ENCODE measurements at places on chromosomes 13 and 19.

- DNase-seq: no peak
Observed at GRCh38 chr13:74661851-74662250, 527.6 kb upstream of the KLF12 start.

GRCh38 chr13:79659121-79659521 is 178.2 kb downstream of the NDFIP2 start:
- DNase-seq: no peak

GRCh38 chr19:31943191-31943661 is 402.2 kb upstream of the ZNF507 start:
- DNase-seq: no peak

DNA sequence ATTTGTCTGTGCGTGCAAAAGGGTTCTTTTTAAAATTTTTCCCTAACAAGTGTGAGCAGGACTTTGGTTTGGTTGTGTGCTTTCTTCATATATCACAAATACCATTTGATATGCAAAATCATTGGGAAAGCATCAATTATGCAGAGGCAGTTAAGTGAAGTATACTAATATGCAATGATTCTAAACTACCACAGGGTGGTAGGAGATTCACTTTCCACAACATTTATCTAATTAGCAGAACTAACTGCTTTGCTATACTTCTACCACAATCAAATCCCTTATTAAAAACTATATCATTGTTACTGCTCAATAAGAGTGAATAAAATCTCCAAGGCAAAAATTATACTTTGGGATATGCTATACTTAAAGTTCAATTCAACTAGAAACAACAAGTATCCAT is 2738.9 kb upstream of the PCDH20 start:
- DNase-seq: no peak

GRCh38 chr13:107960301-107960700 is 255.0 kb downstream of the LIG4 start:
- no peak for DNase-seq

DNA sequence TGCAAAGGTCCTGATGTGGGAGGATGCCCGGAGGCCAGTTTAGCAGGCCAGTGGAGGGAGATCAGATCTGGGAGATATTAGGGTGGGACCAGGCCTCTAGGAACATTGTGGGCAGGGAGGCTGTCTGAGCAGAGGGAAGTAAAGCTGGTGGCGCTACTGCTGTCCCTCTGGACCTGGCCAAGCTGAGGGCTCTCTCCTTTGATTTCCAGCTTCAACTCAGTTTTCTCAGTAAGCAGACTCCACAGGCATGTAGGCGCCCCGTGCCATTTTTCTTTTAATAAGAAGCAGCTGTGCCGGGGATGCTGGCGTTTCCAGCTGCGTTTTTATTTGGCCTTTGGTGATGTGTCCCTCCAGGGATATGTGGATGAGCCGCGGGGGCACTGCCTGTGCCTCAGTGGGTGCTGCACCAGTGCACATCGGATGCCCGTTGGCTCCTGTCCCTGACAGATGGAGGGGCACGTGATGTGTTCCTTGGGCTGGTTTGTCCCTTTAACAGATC is 6.7 kb downstream of the DNM2 start:
- no peak for DNase-seq

DNA sequence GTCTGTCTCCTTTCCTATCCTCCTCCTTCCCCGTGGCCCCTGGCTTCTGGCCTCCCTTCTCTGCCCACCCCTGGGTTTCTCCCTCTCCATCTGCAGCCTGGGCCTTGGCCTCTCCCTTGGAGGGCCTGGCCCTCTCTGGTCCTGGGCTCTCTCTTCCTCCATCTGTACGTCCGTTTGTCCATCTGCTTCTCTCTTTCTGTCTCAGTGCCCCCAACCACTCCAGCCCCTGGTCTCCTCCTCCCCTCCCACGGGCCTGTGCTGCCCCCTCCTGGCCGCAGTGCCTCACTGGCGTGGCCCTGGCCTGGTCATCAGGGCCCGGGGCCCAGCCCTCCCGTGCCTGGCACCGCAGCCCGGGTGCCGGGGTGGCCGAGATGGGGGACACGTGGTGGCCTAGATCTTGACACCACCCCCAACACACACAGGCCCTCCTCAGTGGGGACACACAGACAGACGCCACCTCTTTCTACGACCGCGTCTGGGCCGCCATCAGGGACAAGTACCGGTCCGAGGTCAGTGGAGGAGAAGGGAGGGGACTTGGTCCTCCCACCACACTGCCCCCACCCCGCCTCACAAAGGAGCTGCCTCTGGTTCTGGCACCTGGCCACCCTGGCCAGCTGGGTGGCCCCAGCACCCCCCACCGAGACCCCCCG is 11.3 kb downstream of the PRKCSH start:
- no peak for DNase-seq

DNA sequence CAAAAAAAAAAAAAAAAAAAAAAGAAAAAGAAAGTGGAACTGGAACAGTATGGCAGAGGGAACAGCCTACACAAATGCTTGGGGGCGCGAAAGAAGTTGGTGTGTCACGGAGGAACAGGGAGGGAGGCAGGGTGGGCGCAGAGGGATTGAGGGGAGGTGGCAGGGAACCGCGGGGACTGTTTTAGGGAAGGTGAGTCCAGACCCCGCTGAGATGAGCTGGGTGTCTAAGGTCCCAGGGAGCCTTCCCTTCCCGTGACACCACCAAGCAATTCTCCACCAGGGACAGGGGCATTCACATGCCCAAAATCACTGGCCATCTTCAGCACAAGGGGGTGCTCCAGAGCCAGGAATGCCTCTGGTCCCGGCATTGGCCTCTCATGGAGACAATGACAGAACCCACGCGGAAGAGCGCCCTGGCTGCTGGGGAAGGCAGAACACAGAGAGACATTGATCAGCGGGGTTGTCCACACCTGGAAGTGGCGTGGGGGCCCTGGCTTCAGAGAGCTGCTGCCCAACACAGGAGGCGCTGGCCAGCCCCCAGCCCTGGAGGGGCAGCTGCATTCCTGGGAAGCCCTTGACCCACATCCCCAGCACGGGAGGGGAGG is 6.9 kb downstream of the PEAK3 start:
- DNase-seq: no peak

- DNase-seq: no peak
Observed at GRCh38 chr19:7512400-7512851, 3.5 kb upstream of the ZNF358 start.

DNA sequence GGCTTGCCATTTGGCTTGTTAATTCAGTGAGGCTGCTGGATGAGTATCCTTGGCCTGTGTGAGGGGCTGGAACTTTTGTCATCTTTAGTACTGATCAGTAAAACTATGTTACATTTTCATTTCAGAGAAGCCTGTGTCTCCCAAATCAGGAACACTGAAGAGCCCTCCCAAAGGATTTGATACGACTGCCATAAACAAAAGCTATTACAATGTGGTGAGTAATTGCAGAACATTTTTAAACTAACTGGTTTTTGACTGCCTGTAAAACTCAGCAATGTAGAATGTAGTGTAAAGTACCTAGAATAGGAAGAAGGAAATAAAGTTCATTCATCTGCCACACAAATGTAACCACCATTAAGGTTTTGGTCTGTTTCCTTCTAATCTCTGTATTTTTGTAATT is 87.4 kb upstream of the TEX29 start:
- no peak for DNase-seq

- DNase-seq: peak; percentile 73
Observed at GRCh38 chr19:45640849-45641273, 1.7 kb upstream of the EML2 start.

GRCh38 chr13:92346046-92346445 is 880.6 kb upstream of the GPC6 start:
- no peak for DNase-seq

DNA sequence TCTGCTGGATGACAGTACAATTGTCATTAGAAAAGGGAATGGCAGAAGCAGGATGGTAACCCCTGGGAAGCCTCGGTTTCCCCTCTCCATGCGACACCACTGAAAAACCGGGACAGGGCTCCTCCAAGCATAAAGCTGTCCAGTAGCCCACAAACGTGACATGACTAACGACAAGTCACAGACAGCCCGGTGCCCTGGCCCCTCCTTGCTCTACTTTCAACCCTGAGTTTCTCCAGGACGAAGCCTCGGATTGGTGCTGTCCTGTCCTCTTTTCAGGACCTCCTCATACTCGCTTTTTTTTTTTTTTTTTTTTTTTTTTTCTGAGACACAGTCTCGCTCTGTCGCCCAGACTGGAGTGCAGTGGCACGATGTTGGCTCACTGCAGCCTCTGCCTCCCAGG is 16.3 kb downstream of the DPP9 start:
- no peak for DNase-seq

GRCh38 chr19:5080030-5080654 is 111.2 kb downstream of the KDM4B start:
- DNase-seq: no peak

GRCh38 chr19:57302727-57303401 is 17.4 kb upstream of the ZNF543 start:
- DNase-seq: no peak

GRCh38 chr13:83865161-83866137 is 16.8 kb downstream of the SLITRK1 start:
- no peak for DNase-seq

DNA sequence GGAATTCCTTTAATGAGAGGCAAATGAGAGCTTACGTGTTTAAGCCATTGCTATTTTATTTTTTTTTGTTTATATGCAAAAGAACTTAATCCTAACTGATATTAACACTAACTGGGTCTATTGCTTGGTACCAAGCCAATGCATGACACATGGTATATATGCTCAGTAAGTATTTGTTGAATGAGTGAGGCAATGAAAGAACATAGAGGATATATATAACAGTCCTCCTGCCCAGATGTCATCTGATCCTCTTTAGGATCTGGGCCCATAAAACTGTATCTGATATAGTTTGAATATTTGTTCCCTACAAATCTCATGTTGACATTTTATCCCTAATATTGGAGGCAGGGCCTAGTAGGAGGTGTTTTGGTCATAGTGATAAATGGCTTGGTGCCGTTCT is 13.0 kb upstream of the ALOX5AP start:
- DNase-seq: no peak

DNA sequence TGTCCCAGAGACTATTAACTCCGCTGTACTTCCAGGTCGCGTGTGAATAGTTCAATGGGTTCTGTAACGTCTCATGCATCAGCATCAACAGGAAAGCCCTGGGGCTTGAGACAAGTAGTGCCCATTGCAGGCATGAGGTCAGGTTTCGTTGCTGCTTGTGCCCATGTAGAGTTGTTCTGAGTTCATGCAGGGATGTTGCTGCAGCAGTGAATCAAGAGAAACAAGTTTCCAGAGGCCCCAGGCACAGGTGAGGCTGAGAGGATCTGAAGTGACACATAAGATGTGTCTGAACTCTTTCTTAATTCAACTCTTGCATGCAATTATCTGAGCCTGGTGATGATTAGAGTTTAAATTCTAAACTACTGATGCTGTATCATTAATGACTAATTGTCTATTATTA is 8.6 kb upstream of the ZNF283 start:
- DNase-seq: no peak

- no peak for DNase-seq
Observed at GRCh38 chr13:49439609-49440008, 4.3 kb downstream of the CAB39L start.

DNA sequence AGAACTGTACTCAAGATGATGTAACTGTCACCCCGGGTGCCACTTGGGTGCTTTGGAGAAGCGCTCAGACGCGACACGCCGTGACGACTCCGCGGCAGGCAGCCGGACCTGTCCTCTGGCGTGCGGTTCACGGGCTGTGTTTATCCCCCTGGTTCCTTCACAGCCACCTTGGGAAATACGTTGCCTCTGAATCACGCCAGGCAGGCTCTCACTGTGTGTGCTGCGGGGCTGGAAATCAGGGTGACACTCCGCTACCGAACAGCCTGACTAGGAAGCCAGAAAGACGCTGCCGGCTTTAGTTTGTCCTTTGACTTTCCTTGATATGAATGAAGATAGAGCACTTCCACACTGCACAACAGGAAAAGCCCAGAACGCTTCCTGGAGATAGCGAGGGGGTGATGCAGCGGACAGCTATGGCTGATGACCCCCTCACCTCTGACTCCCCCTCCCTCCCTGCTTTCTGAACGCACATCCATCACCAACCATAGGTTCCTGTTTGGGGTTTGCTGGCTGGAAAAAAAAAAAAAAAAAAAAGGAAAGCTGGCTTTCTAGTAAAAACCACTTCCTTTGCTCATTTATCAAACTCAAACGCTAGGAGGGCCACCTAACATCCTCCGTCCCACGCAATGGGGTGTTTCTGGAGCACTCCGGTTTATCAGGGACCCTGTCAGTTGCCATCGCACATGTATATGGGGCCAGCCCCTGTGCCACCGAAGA is 3.7 kb upstream of the GP6 start:
- DNase-seq: no peak

DNA sequence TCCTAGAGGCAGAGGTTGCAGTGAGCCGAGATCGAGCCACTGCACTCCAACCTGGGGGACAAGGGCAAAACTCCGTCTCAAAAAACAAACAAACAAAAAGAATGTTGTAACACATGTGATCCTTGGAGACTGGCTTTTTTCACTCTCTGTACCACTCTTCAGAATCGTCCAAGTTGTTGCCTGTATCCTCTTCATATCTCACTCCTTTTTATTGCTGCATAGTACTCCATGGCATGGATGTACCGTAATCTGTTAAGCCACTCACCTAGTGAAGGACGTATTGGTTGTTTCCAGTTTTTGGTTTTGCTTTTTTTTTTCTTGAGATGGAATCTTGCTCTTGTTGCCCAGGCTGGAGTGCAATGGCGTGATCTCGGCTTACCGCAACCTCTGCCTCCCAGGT is 7.0 kb upstream of the CD22 start:
- no peak for DNase-seq

DNA sequence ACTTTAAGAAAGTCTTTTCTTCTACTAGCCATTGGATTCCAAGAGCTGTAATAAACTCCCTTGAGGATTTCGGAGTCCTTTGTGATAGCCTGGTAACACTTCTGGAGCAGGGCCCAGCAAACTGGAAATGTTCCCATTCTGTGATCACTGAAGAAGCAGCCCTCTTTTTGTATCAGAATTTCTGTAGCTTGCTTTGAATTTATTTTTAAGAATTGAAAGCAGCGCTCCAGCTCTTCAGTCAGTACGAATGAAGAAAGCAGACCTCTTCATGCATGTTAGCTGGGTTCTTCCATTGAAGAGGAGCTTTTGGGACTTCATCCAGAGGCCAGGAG is 141.5 kb downstream of the AKAP11 start:
- no peak for DNase-seq

DNA sequence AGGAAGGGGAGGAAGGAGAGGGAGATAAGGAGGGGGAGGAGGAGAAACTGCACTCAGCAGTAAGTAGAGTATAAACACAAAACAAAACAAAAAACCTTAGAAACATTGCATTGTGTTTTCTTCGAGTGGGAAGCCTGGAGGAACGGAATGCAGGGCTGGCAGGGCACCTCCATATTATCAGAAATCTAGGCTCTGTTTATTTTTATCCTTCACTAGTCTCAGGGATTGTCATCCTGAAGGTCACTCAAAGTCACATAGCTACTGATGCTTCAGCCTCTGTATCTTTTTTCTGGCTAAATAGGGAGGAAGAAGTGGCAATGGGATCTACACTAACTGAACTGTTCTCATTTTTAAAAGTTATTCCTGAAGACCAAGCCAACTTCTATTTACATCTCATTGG is 467.8 kb downstream of the KCTD12 start:
- DNase-seq: no peak

DNA sequence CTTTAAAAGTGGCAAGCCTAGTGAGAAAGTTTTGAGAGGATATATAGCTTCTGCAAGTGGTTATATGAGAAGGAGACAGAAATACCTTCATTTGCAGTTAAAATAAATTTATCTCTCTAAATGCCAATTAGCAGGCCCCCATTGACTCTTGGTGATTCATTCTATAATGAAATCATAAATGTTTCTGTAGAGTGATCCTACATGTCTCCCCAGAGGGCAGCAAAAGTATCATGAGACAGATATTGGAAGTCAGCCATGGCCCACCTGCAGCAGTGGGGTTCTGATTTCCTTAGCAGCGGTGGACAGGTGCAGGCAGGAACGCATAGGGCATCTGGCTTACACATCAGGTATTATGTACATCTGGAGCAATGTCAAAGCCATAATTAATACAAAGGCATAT is 385.4 kb upstream of the SLC10A2 start:
- DNase-seq: no peak
